Mammary epithelial cell (primary cell): ENCODE measurements at places on chromosomes 6 and 20. TPM values are rescaled to one million over a fixed set of nuclear protein-coding genes. Genes with fewer than 3 reads are reported as not detected.
A peak's percentile ranks its signal among the peaks of the same experiment; 100 is the strongest.

The EEF1A2 gene
- 1.4 and 1.7 TPM in 2 replicates for total RNA-seq

The LRRC73 gene
- total RNA-seq: 1.0 and 1.6 TPM in 2 replicates

The ABHD16A gene
- total RNA-seq: 24.8 TPM

The PTPRT gene
- 0.17 TPM for total RNA-seq

The PHACTR2 gene
- 24.3 TPM for total RNA-seq

The EYS gene
- 0.05 TPM in 1 of 2 replicates, not detected in the other for total RNA-seq

The SLC22A7 gene
- not detected for total RNA-seq

The SLC32A1 gene
- total RNA-seq: not detected in 2 replicates

DNA sequence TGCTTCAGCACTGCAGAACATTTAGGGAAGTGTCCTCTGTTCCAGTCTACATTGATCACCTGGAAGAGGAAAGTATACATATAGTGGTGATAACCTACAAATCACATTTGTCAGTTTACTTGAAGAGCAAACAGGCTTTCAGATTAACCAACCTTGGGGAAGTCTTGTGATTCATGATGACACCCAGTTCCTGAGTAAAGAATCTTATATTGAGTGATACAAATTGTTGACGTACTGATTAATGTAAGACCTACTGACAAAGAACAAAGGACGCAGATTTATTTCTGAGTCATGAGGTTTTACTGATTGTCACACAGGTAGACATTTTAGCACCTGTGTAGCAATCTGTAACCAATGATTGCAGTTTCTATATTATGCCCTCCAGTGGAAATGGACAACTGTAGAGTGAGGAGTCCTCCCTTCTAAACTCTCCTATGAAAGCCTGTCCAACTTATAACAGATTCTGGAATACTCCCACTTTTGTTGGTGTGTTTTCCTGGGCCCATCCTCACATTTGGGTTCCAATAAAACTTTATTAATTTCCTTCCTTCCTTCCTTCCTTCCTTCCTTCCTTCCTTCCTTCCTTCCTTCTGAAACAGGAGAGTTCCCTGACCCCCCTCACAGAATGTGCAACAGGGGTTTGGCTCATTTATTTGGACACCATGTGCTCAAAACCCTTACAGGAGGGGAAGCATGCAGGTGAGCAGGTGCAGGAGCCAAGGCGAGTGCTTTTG is 113.5 kb downstream of the SLC35B3 start:
- peak; percentile 38 for DNase-seq

DNA sequence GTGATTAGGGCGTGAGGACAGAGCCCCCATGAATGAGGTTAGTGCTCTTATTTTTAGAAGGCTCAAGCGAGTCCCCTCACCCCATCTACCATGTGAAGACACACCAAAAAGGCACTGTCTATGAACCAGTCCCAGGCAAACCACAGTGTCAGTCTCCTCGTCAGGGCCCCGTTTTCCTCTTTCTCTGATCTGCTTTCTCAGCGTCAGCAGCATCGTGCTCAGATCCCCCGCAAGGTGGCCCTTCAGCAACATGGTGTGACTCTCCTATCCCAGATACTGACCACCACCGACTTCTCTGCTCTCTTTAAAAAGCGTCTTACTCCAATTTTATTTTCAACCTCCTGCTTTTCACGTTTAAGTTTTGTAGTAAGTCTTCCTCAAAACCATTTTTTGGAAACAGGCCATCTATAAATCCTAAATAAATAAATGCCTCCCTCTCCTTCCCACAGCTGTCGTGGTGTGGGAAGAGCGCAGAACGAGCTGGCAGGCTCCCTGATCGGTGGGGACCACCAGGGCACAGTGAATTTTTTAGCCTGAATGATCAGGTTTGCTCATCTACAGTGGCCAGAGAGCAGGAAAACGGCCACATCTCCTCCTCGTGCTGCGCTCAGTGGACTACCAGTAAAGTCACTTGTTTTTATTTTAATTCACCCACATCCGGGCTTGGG is 113.1 kb downstream of the BMP7 start:
- DNase-seq: no peak

DNA sequence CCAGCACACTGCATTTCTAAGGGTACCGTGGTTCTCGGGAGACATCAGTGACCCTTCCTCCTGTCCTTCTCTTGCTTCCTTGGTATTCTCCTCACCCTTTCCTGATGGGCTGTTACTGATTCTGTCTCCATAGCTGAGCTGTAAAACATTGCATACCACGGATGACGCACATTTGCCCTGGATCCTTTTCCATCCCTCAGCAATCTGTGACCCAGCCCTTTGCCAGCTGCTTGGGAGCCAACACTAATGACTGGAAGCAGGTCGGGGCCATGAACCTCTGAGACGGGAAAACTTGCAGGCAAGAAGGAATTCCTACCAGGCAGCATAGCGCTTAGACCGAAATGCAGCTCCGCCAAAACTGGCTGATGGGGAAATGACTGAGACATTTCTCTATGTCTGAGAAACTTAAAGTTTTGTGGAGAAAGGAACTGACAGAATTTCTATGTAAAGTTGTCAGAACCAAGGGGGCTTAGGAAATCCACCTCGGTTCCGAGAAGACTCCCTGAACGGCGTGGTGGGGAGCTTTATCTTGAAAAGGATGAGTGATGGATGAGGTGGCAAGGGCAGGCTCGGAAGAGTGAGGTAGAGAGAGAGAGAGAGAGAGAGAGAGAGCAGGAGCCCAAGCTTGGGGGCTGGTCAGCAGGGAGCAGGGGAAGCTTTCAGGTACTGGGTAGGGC is 19.2 kb downstream of the TUBB2B start:
- peak; percentile 91 for DNase-seq

GRCh38 chr6:138088326-138088762 is 18.9 kb downstream of the PERP start:
- peak; percentile 95 for DNase-seq

DNA sequence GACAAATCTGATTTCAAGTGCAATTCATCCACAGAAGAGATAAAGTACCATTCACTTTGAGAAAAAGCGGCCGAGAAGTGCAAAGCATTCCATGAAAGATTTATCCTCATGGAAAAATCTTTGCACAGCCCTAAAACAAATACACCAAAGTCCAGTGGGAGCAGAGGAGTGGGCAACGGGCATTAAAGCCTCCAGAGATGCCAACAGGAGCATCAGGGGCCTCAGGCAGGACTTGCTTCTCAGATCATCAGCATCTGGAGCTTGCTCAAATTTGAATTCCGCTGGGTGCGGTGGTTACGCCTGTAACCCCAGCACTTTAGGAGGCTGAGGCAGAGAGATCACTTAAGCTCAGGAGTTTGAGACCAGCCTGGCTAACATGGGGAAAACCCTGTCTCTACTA is 110.7 kb upstream of the NFATC2 start:
- no peak for DNase-seq

GRCh38 chr6:84575264-84575663 is 189.1 kb downstream of the TBX18 start:
- DNase-seq: peak; percentile 80

DNA sequence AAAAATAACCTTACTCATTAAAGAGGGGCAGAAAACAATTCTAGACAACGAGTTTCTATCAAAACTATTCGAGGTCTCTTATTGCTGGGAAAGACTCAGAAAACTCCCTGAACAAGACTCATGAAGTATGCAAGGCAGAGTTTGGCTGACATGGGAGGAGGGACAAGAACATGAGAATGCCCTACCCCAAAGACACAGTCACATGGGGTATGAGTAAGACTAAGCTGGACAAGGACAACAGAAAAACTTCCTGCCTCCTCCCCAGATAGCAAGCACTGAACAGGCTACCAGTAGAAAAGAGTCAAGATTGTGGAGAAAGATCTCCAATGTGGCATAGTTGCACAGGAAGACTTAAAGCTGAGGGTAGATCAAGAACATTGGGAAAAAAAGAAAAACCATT is 39.7 kb upstream of the PHIP start:
- peak; percentile 41 for DNase-seq

GRCh38 chr6:139868576-139868975 is 494.1 kb upstream of the CITED2 start:
- no peak for DNase-seq

GRCh38 chr6:16903470-16903869 is 142.2 kb upstream of the ATXN1 start:
- DNase-seq: no peak

DNA sequence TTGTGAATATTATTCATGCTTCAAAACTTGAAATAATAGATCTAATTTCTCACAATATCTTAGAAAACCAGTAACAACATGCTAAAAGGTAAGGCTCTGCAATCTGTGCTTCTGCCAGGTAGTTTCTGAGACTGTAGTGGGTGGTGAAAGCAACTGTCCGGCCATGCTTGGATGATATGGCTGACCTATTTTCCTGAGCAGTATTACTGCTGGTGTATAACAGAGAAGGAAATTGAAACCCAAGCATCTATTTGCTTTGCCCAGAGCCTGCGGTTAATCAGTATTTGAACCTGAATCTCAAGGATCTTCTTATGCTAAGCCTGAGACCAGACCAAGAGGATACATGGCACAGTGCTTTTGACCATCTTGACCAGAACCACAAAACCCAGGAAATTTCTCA is 563.8 kb downstream of the COL12A1 start:
- DNase-seq: no peak

- no peak for DNase-seq
These were observed 16.1 kb upstream of the SERPINB1 start for GRCh38 chr6:2857580-2858337.

GRCh38 chr6:140620496-140620895 is 1246.0 kb upstream of the CITED2 start:
- DNase-seq: no peak

GRCh38 chr6:89555031-89555430 is 83.5 kb downstream of the LYRM2 start:
- DNase-seq: no peak

GRCh38 chr6:30571762-30572082 is 480 bp downstream of the ABCF1 start:
- DNase-seq: no peak

DNA sequence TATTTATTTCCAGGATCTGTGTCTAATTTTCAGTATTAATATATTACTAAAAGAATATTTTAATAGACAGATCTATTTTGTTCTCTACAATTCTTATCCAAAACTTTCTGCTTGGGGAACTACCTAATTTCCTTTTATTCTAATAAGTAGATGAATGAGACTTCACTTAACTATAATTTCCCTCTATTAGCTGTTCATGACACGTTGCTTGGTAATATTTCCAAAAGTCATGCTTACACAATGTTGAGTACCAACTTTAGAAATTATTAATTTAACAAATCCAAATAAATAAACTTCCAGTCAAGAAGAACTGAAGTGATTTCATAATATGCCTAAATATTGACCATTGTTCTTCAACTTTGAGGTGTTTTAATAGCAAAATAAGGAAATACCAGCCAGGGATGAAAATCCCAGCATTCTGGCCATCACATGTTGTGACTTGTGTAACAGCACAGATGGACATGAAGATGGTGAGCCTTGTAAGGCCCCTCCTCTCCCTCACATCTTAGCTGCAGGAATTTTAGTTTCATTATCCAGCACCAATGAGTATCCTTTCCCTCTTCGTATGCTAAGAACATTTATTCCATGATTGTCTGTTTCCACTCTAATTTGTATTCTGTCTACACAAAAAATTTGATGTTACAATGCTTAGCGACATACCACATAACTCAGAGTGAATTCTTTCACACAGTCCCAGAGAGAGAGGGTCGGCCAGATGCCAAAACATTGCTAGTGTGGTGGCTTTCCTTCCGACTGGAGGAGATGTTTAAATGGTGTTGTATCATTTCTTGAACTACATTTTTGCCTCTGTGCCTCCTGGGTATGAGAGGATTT is 137.5 kb downstream of the FOXA2 start:
- peak; percentile 56 for DNase-seq

DNA sequence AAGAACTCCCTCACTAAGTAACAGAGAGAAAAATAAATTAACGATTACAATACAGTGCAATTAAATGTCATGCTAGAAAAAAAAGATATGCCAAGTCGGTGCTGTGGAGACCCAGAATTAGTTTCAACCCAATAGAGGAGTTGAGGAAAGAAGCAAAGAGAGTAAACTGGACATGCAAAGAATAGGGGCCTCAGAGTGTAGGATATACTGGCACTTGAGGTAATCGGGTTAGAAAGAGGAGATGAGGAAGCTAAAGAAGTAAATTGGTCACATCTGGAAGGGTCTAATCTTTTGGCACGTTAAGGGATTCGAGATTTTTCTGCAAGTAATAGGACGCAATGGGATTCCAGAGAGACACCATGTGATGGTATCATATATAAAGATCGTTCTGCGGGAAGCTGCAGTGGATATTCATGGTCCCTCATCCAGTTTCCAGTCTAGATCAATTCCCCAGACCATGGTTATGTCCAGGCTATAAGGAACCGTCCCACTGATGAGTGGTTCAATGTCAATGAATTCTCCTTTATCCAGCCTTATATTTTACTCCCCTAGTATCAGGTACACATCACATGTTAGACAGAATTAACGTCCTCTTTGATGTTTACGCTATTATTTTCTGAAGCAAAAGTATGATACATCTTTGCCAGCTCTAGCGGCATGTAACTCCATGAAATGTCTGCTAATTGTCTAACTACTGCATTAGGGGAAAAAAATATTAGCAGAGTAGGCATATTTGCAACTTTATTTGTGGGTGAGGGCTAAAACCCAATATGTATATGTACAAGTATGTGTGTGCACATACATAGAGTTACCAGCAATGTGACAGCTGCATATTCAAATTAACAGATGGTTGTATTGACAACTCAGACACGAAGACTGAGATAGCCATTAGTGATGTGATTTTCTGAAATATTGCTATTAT is 1.1 kb upstream of the TBC1D32 start:
- no peak for DNase-seq

DNA sequence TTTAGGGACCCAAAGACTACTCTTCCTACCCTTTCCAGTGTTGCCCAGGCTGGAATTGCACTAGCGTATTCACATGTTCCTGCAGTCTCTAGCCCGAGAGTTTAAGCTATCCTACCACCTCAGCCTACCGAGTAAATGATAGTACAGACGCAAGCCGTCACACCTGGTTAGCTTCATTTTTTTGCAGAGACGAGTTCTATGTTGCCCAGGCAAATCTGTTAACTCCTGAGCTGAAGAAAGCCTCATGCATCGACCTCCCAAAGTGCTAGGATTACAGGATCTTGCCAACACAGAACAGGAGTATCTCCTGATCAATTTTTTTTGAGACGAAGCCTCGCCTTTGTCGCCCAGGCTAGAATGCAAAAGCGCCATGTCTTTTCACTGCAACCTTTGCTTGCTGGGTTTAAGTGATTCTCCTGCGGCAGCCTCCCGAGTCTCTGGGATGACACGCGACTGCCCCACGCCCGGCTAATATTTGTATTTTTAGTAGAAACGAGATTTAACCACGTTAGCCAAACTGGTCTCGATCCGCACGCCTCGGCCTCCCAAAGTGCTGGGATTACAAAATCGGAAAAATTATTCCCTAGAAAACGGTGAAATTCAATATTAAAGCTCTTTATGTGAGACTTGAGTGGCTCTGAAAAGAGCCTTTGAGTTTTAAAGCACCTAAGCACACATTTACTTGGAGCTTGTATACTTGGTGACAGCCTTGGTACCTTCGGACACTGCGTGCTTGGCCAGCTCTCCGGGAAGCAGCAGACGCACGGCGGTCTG is 128.5 kb downstream of the HFE start:
- DNase-seq: peak; percentile 54

DNA sequence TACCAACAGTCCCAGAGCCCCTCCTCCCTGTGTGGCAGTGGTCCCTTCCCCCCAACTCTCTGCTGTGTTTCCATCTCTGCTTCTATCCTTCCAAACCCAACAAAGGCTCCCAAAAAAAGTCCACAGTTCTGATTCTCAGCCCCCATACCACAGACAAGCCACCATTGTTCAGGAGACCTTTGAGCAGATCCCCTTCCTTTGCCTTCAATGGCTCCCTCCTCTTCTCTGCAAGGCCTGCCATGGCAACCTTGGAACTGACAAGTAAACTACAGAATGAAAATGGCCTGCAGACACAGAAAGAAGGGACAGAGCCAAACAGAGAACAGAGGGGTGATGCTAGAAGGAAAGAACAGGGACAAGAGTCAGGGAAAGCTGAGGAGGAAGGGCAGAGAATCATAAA is 23.2 kb downstream of the OR2H2 start:
- DNase-seq: no peak
